IMR-90 (cell line): ENCODE measurements at places on chromosomes 1 and 21. TPM values are rescaled to one million over a fixed set of nuclear protein-coding genes. Genes with fewer than 3 reads are reported as not detected.

Gene PTGS2
- total RNA-seq, result 4.8 and 6.9 TPM in 2 replicates

Gene GJC2
- 1.1 and 1.4 TPM in 2 replicates for total RNA-seq

Gene OR2M7
- not detected in 2 replicates for total RNA-seq

Gene PER3
- 3.4 and 3.6 TPM in 2 replicates for total RNA-seq

Gene KPRP
- total RNA-seq, result not detected in 2 replicates

Gene BROX
- total RNA-seq, result 43.4 and 63.9 TPM in 2 replicates

Gene C1orf53
- total RNA-seq, result 4.2 and 4.8 TPM in 2 replicates
